ENCODE measurements at places on chromosomes 11 and 22.
A peak's percentile ranks its signal among the peaks of the same experiment; 100 is the strongest.

- DNase-seq: no peak
Observed at GRCh38 chr11:117941976-117942654, 12.9 kb upstream of the TMPRSS13 start.

GRCh38 chr11:21411104-21411503 lies 741.7 kb downstream of the NELL1 start:
- no peak for DNase-seq

GRCh38 chr11:116512841-116513240 lies 259.9 kb downstream of the BUD13 start:
- no peak for DNase-seq

- DNase-seq: no peak
Observed at GRCh38 chr11:85475660-85476517, 151.3 kb downstream of the DLG2 start.

- DNase-seq: no peak
Observed at GRCh38 chr11:11267312-11267711, 85.7 kb downstream of the CSNK2A3 start.

- DNase-seq: no peak
Observed at GRCh38 chr11:69906453-69906907, 87.3 kb upstream of the FGF3 start.

DNA sequence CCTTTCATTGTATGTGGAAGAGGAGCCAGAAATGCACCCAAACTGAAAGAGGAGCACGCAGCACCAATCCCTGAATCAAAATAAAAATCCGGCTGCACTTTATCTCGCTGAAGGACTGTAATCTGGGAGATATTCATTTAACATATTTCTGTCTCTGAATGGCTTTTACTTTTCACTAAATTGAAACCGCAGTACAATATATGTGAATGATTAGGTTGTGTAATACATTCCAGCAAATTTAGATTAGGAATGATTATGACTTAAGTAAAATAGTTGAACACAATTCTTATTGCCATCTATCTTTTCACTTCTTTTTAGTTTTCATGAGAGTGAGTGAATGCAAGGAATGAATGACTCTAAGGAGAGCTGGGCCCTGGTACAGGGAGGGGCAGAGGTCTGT lies 232.1 kb downstream of the ST3GAL4 start:
- DNase-seq: no peak

- DNase-seq: no peak
Observed at GRCh38 chr11:26557666-26558065, 14.4 kb downstream of the MUC15 start.

DNA sequence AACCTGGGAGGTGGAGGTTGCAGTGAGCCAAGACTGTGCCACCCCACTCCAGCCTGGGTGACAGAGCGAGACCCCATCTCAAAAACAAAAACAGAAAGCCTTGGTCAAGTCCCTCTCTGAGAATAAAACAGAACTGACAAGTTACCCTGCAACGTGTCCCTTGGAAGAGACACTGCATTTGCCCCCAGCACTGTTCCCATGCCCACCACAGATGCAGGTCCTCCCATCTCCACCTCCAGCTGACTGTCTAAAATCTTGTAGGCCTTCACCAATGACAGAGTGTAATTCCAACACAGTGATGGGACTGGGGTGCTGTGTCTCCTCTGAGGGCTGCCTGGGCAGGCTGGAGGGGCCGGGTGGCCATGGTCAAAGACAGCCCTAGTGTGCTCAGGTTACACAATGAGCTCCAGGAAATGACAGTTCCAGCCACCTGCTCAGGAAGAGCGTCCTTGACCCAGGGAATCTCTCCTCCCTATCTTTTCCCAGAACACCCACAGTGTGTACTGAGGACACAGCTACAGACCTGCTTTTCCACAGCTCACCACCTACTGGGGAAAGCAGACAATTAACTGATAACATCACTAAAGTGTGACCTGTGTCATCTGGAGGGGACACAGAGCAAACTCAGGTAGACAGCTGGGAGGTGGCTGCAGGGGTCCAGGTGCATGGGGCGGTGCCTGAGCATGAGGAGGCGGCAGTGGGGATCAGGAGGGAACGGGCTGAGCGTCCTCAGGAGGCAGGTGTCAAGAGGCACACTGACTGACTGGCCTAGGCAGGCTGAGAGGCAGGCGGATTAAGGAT lies 56.4 kb downstream of the ARFGAP3 start:
- no peak for DNase-seq

DNA sequence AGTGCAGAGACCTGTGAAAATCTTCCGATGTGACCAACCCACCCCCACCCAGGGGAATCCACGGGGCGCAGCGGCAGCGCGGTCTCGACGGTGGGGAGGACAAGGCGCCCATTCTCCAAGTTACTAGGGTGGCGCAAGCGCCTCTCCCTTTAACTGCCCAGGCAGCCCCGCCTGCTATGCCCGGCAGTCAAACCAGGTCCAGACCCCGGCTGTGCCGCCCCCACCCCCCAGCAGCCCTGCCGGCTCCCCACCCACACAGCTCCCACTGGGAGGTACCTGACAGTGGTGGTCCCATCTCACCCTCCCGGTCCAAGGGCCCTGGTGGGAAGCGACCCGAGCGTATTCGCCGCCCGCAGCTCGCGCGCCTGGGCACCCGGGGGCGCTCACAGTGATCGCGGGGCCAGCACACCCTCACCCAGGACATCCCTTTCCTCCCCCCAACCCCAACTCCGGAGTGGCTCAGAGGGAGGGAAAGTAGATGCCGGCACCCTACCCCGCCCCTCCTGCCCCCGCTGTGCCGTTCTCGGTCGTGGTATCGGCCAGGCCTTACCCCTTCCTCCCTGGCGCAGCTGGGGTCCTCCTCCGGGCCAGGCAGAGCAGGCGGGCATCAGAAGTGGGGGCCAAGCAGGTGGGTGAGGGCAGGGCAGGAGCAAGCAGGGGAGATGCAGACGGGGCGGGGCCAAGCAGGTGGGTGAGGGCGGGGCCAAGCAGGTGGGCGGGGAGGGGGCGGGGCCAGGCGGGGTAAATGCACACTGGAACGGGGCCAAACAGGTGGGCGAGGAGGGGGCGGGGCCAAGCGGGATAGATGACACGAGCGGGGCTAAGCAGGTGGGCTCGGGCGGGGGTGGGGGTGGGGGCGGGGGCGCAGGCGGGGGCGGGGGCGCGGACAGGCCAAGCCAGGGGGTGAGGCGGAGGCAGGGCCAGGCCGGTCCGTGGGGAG lies at the start of gene TRPM5:
TRPM5 (minus strand) TSS at position 634 of the 940 bp plus-strand sequence. CDS start 21,478 bp downstream, outside the sequence.
- DNase-seq: no peak

DNA sequence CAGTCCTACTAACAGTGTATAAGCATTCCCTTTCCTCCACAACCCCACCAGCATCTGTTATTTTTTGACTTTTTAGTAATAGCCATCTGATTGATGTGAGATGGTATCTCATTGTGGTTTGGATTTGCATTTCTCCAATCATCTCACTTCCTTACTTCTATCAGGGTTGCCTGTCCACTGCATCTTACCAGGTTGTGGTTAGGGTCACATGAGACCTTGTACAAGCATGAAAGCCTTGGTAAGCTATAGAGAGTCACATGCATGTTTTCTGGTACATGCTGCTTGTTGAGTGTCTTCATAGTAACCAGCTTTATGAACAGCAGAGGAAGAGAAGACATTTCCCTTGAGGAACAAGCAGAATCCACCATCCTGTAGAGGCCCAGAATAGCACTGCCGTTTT lies 102.9 kb upstream of the PAX6 start:
- DNase-seq: no peak

DNA sequence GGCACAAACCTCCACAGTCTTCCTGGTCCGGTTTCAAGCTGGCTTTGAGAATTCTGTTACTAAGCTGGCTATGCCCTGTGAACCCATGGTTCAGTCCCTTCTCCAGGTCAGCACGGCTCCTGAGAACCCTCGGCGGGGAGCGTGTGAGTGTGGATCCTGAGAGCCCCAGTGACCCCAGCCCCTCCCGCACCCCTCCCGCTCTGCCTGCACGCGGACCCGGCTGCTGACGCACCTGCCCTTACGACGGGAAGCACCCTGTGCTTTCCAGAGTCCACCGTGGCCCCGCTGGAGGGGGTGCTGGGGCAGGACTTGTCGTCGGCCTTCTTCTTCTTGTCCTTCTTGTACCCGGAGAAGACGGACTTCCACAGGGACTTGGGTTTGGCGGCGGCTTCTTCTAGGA lies 42.8 kb upstream of the BID start:
- DNase-seq: no peak

DNA sequence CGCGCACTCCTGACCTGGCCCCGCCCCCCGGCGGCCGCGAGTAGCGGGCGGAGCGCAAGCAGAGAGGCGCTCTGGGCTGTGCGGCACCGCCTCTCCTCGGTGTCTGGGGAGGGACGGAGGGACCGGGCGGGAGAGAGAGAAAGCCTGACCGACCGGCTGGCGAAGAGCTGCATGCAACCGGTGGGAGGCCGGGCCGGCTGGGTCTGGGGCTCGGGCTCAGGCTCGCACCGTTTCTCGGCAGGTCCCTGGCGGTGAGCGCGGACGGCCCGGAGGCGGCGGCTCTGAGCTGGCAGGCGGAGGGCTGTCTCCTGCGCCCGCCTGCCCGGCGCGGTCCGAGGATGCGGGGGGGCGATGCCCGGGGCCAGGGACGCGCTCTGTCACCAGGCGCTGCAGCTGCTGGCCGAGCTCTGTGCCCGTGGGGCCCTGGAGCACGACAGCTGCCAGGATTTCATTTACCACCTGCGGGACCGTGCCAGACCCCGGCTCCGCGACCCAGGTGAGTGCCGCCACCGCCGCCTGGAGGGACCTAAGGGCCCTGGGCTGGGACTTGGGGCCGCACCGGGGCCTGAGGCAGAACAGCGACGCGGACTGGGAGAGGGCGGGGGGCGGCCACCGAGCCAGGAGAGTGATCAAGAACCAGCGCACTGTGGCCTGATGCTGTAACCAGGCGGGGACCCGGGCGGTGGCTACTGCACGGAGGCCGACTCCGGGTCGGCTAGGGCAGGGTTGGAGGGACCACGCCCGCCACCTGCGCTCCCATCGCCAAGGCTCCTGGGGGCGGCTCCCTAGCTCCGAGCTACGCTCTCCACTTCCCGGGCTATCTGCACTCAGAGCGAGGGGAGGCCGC lies at the start of gene SYT9:
SYT9 (plus strand) TSS at position 69 of the 847 bp plus-strand sequence; CDS start at position 352, 283 bp downstream.
- no peak for DNase-seq

GRCh38 chr11:73240190-73240781 lies 22.2 kb downstream of the P2RY2 start:
- peak; percentile 9 for DNase-seq

GRCh38 chr11:88098289-88098688 lies 77.0 kb downstream of the RAB38 start:
- DNase-seq: no peak

- DNase-seq: no peak
Observed at GRCh38 chr22:22667966-22668880, 23.8 kb downstream of the GGTLC2 start.

- no peak for DNase-seq
Observed at GRCh38 chr22:50485221-50486131, 1.2 kb upstream of the MIOX start.

DNA sequence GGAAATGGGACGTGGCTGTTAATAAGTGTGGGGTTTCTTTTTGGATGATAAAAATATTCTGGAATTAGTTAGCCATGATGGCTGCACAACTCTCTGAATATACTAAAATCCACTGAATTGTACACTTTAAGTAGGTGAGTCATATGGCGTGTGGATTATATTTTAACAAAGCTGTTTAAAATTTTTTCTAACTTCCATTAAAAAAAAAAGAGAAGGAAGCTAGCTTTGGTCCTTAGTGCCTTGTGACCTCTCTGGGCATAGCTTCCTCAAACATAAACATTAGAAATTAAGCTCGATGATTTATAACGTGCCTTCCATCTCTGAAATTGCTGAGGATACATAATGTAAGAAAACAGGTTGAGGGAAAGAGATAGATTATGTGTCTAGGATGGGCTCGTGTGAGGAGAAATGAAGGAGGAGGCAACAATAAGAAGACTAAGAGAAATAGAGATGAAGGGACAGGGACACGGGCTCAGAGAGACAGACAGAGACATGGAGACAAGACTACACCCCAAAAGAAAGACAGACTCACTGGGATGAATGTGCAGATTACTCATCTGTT lies 20.0 kb downstream of the IRAG1 start:
- no peak for DNase-seq

DNA sequence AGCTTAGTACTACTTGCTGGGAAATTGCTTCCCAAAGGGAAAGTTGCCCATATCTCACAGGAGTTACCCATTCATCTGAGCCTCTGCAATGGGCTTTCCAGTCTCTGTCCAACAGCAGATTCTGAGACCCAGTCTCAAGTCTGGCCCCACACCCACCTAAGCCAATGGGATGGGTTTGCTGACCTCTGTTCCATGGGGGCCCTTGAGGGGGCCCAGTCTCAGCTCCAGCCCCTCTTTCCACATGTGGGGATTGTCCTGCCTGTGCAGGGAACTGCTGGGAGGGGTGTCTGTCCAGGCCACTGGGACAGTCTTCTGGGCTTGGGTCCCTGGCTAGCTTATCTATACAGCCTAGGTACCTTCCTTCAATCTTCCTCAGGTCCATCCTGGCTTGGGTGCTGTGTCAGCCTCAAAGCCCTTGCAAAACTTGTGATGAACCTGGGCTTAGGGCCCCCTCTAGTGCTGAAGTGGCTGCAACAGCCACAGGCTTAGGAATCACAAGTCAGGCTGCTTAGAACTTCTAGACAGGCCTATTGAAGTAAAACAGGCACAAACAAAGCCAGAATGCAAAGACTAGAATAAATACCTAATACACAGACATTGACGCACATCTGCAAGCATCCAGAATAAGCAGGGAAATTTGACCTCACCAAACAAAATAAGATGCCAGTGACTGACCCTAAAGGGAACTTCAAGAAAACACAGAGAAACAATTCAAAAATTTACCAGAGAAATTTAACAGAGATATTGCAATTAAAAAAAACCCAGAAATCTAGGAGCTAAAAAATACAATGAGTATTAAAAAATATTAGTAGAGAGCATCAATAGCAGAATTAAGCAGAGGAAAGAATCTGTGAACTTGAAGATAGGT lies 11.7 kb upstream of the PATL1 start:
- no peak for DNase-seq

GRCh38 chr22:40694411-40694810 lies 15.1 kb downstream of the MCHR1 start:
- no peak for DNase-seq

DNA sequence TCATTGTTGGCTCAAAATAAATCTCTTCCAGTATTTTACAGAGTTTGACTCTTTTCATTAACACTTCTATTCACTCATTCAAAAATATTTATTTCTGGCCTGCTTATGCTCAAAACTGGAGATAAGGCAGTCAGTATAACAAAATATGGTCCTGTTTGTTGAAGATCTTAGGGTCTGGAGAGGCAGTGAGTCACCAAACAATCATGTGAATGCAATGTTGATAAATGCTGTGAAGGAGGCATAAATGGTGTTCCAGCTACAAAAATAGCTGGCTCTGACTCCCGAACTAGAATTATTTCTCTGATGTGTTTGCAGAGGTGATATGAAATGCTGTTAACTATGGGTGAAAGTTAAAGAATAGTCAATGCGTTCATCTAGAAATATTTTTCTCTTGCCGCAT lies 390.6 kb downstream of the AASDHPPT start:
- no peak for DNase-seq

DNA sequence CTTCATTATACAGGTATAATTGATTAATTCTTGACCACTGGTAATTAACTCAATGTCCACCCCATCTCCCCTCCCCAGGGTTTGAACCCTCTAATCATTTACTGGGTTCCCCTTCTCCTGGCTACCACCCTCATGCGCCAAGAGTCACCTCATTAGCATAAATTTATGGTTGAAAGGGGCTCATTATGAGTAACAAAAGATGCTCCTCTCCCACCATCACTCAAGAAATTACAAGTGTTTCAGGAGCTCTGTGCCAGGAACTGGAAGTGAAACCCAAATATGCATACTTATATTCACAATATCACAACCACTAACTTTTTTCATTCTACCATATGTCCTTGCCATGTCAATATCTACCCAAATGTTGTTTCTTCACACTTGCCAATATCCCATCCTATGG lies 7.8 kb upstream of the STIP1 start:
- no peak for DNase-seq

GRCh38 chr11:17423533-17424310 lies 35.3 kb upstream of the KCNJ11 start:
- DNase-seq: no peak
